ENCODE measurements at places on chromosomes 5 and 9.

GRCh38 chr9:72467766-72468738 is 53.4 kb upstream of the TMC1 start:
- DNase-seq: no peak

DNA sequence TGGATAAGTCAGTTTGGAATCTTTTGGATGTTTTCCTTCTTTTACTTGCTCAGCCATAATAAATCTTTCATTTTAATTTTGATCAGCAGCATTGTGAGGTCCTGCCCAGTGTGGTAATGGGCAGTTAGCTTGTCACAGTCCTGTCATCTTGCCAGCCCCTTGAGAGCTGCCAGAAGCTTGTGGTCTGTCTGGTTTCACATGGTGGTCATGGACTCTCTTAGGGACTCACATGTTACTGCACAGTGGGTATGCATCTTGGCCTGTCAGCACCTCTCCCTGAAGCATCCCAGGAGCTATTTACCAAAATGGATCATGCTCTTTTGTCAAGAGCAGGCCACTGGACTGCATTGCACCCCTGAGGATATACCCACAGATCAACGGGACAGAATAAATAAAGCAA is 60.3 kb downstream of the DAPK1 start:
- no peak for DNase-seq

DNA sequence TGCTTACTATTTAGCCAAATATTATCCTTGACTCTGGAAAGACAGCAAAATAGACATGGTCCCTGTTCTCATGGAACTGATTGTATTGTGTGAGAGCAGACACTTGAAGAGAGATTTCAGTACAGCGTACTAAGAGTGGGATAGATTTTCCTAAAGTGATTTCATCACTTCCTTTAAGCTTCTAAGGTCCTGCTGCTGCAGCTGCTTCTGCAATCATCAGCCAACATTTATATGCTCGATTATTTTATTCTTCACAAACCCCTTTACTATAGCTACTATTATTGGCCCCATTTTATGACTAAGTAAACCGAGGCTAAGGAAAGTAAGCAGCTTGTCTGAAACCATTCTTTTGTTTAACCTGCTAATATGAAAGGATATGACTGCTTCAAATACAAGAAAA is 137.7 kb downstream of the SPATA31D1 start:
- DNase-seq: no peak

DNA sequence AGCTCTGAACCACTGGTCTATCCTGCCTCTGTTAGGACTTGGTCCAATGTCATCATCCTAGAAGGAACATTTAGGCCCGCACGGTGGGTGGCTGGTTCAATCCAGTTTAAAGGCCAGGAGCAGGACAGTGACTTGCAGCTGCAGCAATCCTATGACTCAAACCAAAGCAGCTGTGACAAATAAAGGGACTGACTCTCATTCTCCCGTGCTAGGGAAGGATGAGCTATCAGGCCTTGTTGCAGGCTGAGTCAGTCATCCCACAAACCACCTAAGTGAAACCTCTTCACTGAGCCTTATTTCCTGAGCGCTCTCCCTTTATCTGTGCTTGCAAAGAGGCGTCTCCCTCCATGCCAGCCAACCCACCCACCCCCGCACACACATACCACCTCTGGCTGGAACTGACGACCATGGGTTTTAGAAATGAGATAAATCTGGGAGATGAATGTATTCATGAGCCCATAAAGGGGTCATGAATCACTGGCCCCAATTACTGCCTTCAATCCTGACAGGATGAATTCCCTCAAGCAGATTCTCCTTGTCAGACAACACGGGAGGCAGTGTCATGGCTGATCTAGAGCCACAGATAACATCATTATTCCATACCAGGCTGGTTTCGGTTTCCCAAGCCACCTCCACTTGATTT is 93.4 kb downstream of the KCNIP1 start:
- DNase-seq: no peak
